Activated T-helper 1 cell treated with Interleukin-2 at 50 U/mL for 16 hours (primary cell): ENCODE measurements at places on chromosomes 7 and 10.

DNA sequence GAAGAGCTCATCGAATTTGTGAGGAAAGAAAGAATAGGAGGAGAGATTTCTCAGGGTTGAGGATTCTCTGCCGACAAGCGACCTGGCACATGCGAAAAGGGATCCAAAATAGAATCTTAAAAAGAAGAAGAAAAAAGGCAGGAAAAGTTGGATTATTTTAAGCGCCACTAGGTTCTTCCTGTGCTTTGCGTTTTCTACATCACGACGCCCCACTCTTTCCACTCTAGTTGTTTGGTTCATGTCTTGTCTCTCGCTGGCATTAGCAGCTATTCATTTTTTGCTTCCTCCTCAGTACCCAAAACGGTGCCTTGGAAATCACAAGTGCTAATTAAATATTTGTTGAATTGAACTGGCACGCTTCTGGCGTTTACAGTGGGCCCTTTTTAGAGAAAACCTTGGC lies 674 bp upstream of the FRA10AC1 start:
- DNase-seq, result no peak

GRCh38 chr7:155660059-155660757 lies 15.7 kb downstream of the RBM33 start:
- DNase-seq, result no peak

DNA sequence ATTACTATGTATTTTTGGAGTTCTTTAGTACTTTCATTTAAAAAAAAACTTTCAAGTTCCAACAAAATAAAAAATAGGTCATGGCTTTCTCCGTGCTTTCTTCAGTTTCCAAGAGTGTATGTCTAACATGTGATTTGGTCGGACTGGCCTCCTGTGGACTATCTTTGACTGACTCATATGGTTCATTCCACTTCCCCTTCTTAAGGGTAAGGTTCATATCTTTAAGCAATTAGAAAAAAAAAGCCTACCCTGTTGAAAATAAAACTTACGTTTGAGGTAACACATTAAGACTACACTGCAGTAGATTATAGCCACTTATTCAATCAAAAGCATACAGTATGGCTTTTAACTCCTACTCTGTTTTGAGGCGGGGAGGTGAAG lies 112.8 kb upstream of the AHR start:
- DNase-seq, result no peak

DNA sequence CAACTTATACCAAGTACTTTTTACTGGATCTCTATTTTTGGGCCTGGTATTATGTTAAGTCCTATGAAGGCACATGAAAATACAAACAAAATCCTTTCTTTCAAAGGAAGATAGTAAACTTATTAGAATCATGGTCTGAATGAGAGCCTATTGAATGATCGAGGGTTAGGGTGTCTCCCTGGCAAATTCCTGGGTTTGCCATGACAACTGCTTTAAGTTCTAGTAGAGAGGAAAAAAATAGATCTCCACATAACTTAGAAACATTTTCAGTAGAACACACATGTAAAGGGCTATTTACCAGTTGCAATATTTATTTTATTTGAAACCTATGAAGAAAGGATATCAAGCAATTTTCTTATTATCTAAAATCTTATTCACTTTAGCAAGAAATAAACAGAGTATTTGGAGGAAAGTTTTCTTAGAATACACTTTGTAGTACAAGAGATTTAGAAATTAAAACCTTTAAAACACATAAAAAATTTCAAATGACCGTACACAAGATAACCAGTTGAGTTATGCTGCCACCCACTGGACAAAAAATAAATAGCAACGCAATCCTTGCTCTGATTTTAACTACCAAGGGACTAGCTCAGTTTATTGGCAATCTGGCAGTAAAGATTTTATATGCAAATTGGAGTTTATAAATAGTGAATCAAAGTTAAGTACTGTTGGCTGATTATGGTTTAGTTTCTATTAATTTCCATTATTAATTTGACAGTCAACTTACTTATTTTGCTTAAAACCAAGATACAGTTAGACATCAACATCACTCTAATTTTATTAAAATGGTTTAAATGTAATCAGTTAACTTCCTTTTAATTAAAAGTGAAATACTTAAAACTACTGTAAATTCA lies 33.9 kb downstream of the CACUL1 start:
- DNase-seq, result no peak

GRCh38 chr10:82778908-82779307 lies 903.9 kb downstream of the NRG3 start:
- DNase-seq, result no peak

DNA sequence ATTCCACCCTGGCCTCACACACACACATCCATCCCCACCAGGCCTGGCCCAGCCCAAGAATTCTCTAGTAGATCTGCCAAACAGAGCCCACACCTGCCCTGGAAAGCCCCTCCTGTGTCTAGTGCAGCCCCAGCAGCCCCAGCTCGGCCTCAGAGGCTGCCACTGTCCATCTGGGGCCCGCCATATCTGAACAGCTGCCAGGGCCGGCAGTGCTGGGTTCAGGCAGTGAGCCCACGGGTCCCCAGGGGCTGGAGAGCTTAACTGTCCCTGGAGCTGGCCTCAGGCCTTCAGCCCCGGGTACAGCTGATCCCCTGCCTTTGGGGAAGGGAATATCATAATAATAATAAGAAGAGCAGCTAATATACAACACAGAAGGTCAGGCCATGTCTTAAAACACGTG lies 574 bp downstream of the MYL10 start:
- no peak for DNase-seq

GRCh38 chr10:23280419-23281043 lies 64.1 kb downstream of the C10orf67 start:
- no peak for DNase-seq

DNA sequence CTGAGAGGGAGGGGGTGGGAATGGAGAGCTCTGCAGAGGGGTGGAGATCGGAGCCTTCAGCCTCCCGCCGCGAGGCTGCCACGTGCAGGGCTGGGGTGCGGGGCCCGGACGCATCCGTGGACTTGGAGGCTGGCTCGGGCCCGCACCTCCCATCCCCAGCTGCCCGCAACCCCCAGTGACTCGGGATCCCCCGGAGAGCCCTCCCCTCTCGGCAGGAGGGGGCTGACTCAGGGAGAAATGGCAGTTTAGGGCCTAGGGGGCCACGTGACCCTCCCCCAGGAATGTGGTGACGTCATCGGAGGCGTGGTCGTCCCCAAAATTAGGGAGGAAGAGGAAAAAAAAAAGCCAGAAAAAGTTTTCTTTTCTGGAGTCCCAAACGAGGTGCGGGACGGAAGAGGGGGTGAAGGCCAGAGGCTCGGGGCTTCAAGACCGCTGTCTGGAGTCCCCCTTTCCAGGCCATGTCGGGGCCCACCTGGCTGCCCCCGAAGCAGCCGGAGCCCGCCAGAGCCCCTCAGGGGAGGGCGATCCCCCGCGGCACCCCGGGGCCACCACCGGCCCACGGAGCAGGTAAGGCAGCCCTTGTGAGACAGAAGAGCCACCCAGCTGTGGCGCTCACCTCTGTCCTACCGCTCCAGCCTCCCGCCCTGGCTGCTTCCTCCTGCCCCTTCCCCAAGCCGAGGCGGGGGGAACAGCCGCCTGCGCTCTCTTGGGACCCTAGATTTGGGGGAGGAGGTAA lies at the start of gene TRIP6:
TSS of gene TRIP6 (plus strand) at position 348 of the 736 bp plus-strand sequence. CDS start at position 459, 111 bp downstream.
- peak; percentile 18 for DNase-seq

- no peak for DNase-seq
These were observed 107.9 kb downstream of the POU6F2 start for GRCh38 chr7:39085590-39086049.

DNA sequence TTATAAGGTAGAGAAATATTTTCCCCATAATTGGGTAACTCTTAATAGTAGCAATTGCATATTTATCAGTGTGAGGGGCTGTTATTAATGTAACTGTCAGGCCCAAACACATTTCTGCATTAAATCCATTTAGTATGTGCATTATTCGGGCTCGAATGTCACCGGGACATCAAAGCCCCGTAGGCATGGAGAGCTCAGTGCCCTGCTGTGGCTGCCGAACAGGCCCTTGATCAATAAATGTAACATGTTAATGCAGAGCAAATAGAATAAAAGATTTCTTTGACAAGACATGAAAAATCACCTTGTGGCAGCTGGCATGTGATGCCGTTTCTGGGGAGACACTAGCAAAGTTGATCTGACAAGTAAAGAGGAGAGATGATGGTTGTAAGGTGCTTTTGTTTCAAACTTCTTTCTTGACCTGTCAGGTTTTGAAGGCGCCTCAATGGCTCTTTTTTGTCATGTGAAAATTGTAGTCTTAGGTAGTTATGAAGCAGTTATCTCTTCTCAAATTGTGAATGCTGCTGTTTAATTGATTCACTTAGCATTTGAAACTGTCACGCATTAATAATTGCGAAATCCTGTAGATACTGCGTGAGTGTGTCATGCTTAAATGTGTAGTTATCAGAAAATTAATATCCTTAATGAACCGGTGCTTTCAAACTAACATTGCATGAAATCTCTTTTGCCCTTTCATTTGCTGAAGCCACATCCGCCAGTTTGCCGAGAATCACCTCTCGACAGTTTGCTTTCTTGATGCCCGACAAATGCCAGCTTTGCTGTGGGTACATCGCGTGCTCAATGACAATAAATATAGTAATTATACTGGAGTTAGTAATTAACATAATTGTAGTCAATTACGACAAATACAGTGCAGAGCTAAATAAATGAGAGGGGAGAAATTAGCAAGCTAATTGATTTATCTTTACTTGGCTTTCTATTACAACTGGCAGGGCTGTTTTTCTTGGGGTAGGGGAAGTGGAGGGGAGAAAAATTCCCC lies 19.5 kb downstream of the LRMDA start:
- no peak for DNase-seq
